ENCODE measurements at places on chromosomes 1 and 21. TPM values are rescaled to one million over a fixed set of nuclear protein-coding genes. Genes with fewer than 3 reads are reported as not detected.

Gene NPR1
- 18.5 TPM for total RNA-seq

DNA sequence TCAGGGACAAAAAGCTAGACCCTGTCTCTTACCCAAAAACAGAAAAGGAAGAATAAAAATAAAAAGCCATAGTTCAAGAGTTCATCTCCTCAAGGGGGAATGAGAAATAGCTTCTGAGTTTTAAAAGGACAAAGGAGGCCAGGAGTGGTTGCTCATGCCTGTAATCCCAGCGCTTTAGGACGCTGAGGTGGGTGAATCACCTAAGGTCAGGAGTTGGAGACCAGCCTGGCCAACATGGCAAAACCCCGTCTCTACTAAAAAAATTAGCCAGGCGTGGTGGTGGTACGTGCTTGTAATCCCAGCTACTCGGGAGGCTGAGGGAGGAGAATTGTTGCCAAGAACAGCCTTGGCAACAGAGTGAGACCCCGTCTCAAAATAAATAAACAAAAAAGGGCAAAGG is 38.6 kb upstream of the CPLANE2 start:
- DNase-seq = no peak

Gene UBE4B
- total RNA-seq = 24.2 TPM

DNA sequence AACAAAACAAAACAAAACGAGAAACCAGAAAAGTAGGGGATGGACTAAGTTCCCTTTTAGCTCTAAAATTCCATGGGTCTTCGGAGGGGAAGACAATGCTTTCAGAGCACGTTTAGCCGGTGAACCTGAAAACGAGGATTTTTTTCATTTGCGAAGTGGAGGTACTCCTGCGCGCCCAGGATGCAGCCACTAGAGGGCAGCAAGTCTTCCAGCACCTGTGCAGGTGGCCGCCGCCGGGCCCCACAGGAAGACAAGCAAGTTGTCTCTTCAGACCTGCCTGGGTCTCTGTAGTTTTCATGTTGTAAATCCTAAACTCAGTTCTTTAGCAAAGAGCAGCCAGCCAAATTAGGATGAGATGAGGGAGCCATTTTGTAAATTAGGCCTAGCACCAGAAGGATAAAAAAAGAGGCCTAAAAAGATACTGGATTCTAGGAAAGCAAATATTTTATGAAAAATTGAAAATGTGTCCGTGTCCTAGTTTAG is 17.7 kb upstream of the SNX27 start:
- no peak for DNase-seq

Gene FAM72B
- 6.9 TPM for total RNA-seq

GRCh38 chr21:33640697-33641351 is 717 bp downstream of the CRYZL1 start:
- DNase-seq = no peak

DNA sequence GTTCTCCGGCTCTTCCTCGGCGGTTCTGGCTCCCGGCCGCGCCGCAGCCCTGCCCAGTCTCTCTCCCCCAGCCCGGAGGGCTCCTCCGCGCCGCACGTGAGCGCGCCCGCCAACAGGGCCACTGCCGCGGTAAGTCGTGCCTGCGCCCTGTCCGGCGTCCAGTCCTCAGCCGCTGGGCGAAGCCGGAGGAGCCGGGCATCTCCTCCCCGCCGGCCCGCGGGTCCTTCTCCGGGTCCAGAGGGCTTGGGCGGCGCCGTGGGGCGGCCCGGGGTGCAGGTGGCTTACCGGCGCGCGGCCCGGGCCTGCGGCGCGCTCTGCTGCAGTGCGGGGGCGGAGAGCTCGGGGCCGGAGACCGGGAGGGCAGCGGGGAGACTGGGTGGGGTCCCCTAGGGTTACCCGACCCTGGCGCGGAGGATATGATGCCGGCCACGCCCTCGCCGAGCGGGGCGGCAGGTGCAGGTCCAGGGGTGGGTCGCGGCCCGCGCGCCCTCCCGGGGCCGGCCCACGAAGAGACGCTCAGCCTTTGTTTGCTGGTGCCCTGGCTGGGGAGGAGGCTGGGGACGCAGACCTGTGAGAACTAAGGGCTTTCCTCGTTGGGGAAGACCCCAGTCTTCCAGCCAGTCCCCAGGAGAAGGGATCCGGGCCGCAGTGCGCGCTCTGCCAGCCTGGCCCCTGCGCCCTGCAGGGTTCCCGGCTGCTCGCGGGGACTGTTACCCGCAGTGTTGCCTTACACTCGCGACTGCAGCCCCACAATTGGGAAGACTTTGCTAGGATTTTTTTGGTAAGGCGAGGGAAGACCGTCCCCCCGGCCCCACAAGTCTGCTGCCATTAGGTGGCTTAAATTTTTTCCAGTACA is at the start of gene DOP1B:
Gene DOP1B (plus strand): TSS at position 10 of the 856 bp plus-strand sequence. CDS start 7,910 bp downstream, outside the sequence.
- no peak for DNase-seq

DNA sequence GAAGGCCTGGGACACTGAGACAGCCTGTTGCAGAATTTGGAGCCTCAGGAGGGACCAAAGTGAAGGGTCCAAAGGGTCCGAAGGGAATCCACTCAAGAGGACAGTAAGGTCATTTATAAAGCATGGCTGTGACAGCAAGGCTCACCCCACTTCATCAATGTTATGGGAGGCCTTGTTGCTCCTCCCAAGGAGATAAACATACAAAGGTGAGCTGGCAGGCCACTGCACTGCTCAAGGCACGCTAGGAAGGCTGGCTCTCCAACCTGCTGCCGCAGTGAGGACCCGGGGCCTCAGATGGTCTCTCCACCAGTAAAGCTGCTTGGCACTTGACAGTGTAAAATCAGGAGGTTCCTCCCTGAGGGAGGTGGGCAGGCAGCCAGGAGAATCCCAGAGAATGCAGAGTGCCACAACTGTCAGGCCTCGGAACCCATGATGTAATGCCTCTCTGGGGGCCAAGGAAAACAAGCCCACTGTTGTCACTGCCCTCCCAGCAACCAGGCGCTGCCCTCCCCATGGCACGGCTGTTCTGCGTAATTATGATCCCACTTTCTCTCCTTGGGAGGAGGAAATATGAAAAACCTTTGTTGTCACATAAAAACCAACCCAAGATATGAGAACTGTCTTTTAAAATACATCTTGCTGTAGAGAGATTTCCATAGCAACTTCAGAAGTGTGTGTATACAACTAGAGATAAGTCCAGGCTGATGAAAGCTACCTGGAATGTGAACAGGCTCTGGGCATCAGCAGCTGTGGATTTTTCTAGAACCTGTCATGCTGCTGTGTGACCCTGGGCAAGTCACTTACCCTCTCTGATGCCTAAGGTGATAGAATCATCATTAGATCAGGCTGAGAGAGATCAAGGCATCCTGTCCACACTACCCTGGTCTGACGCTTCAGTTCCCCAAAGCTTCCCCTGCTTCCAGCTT is 102.5 kb downstream of the KCNN3 start:
- no peak for DNase-seq

GRCh38 chr1:157315544-157315943 is 177.3 kb upstream of the ETV3 start:
- no peak for DNase-seq

Gene OLFML2B
- 0.28 TPM for total RNA-seq

DNA sequence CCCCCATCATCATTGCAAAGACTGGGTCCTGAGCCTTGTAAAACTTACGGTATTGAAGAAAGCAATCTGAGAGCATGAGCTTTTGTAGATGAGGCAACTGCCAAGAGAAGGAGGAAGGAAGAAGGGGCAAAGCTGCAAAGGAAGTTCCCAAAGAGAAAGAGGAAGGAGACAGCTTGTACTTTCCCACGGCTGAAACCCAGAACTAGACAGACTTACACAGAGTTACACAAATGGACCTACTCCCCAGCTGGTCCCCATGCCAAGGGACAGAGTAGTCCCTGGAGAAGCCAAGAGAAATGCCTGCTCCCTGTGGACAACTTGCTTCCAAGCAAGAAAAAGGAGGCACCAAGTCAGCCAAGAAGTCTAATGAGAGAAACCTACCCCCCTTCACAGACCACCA is 22.6 kb downstream of the SLC5A9 start:
- DNase-seq = no peak

DNA sequence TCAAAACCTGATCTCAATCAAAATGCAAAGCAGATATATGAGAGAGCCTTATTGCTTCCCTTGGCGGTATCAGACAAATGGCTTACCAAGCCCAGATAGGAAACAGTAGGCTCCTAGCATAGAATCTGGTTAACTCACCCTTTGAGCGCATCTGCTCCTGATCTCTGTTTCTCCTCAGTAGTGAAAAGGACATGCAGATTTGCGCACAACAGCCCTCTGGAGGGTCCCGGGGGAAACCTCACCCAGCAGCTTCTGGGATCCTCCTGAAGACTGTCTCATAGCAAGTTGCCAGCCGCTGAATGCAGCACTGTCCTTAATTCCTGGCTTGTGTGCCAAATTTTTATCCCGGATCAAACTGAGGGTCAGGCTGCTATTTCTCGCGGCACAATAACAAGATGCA is 192.2 kb downstream of the FASLG start:
- DNase-seq = no peak

DNA sequence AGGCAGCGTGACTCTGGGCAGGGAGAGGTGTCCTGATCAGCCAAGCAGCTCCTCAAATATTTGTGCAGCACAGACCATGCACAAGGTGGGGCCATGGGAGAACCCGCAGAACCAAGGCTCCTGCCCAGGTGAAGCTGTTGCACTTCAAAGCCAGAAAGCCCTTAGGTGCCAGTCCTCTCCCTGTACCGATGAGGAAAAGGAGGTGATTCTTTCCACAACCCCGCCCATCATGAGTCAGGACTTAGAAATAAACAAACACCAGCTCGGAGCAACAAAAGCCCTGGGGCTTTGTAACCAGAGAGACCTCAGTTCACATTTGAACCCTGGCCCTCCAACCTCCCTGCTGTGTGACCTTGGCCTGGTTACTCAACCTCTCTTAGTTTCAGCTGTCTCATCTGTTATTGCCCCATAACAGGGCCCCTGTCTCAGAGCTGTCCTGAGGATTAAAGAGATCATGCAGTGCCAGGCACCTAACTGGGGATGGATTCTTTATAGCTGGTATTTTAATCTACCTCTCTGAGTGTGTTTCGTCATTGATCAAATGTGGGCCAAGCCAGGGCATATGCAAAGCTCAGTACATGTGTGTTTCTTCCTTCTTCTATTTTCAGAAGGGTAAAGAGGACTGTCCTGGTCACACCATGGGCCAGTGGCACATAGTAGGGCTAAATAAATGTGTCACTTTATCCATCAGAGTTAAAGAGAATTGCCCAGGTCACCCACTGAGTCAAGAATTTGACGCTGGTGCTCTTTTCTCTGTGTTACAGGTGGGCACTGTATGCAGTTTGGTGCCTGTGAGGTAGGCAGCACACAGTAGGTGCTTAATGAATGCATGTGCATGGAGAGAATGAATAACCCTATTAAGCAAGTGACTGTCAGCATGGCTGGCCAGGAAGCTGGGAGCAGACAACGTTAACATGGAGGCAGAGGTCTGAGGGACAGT is 1.4 kb downstream of the LDLRAD1 start:
- no peak for DNase-seq

Gene LYPLAL1
- total RNA-seq = 14.6 TPM

Gene DHCR24
- total RNA-seq = 212 TPM

DNA sequence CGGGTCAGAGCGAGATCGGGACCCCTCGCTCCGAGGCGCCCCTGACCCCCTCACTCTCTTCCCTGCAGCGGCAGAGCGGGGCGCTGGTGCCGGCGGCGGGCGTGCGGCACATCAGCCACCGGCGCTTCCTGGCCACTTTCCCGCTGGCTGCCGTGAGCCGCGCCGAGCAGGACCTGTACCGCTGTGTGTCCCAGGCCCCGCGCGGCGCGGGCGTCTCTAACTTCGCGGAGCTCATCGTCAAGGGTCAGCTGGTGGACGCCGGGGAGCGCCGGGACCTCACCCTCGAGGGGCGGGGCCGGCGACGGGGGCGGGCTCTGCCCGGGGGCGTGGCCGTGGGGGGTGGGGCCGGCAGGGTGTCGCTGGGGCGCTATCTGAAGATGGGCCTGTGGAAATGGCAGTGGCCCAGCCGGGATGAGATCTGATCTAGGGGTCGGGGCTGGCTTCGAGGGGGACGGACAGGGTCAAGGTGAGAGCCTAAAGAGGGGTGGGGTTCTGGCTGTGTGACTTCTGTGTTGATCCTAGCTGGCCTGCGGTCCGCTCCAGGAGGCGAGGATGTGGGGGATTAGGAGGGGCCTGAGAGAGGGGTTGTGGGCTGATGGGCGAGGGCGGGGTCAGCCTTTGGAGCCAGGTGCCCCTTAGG is 23.6 kb downstream of the PTPRU start:
- no peak for DNase-seq

DNA sequence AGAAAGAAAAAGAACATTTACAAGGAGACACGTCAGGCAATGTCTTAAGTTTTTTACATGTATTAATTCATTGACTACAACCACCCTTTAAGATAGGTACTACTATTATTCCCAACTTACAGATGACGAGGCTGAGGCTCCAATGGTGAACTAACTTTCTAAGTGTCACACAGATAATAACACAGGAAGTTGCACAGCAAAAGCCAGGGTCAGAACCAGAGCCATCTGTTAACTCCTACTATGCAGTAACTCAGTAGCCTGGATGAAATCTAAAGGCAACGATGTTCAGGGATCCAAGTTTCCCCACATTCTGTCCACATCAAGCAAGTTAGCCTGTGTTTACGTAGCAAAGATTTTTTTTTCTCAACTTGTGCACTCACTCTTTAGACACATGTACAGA is 371.7 kb downstream of the PTPRC start:
- DNase-seq = no peak

DNA sequence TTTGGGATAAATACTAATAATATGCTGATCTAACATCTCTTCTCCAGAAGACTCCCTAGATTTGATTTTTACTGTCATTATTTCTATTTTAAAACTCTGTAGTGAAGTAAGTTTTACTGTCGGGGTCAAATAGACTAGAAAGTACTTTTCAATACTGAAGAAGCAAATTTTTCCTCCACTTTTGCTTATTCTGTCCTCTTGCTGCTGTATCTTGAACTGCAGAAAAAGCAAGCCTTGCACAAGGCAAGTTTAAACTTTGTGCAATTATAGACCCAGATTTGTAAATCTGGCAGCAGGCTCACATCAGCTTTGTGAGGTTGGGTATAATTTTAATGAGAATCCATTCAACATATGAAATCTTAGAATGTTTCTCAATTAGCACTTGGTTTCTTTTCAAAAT is 151.1 kb upstream of the ETS2 start:
- no peak for DNase-seq

Measured in pulmonary artery endothelial cell (primary cell).